ACHN (cell line): ENCODE measurements at places on chromosomes 2 and 18.

GRCh38 chr2:63589148-63589958 lies 590 bp downstream of the MDH1 start:
- no peak for DNase-seq

DNA sequence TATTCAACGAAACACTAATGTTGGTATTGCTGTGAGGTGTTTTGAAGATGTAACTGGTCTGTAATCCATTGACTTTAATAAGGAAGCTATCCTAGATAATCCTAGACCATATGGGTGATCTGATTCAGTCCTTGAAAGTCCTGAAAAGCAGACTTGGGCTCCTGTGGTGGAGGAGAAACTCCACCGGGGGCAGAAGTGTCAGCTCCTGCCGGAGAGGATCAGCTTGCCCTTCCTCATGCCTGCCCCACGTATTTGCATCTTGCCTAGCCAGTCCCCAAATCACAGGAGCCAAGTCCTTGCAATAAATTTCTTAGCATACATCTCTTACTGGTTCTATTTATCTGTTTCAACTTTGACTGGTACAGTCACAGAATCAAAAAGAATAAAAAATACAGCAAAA lies 144.2 kb upstream of the DLGAP1 start:
- no peak for DNase-seq

GRCh38 chr2:195410074-195410671 lies 246.9 kb upstream of the SLC39A10 start:
- DNase-seq: no peak

DNA sequence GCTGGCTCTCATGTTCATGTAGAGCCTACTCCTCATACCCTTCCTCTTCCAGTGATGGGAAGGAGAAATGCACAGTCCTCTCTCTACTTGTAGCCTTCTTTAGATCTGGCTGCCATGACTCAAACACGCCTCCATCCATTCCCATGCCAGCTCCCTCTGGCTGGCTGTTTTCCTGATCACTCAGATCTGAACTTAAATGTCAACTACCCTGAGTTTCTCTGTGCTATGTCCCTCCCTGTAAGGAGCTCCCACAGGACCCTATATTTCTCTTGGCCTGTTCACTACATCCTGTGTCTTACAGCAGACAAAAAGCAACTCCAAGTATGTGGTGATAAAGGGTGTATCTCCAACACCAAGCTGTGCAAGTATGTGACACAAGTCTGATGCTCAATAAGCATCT lies 152.4 kb downstream of the TCF4 start:
- no peak for DNase-seq

DNA sequence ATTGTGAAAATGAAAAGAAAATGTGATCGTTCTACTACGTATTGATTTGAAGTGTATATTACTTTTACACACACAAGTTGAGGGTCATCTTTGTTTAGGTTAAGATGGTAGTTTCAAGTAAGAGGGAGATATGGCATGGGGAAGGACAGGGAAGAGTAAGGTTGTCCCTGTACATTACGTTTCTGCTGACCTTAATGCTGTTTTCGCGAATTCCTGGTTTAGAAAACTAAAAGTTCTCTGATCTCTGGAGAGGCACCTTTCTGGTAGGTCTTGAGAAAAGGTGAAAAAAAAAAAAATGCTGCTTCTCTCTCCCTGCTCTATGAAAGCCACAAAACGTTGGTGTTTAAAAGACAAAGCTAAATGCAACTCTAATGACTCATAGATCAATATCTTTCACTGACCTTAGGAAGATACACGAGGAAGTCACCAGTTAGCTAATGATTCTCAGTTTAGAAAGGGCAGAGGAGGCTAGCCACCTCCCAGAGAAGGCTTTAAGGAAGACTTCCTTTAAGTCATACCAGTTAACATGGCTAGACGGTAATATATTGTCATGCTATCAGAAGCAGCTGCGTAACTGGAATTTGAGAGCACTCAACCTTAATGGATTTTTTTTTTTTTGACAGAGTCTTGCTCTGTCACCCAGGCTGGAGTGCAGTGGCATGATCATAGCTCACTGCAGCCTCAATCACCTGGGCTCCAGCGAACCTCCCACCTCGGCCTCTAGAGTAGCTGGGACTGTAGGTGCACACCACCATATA lies 13.2 kb downstream of the TXNDC2 start:
- peak; percentile 86 for DNase-seq

GRCh38 chr2:72993147-72993932 lies 76.0 kb downstream of the EMX1 start:
- peak; percentile 54 for DNase-seq

DNA sequence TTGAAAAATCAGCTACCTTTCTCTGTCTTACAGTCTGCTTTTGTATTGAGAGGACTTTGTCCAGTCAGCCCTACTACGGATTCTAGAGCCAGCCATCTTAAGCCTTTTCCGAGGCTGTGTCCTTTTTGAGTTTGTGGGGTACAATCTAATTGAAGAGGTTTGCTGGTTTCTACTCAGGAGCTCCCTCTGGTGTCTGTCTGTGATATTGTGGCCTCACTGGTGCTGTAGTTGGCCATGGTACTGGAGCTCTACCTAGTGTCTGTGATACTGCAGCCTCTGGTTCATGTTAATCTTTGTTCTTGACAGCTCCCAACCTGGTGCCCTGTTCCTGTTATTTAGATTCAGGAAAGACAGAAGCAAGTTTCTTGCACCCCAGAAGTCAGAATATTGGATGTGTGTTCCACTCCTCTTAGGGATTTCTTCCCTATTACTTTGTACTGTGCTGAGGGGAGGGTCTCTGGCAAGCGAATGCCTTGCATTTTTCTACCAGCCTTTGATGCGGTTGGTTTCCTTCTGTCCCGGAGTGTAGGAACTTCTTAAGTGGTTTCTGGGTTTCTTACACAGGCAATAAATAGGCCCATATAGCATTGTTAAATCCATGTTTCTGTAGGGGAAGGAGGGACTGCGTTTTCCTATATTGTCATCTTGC lies 78.5 kb downstream of the ACSL3 start:
- DNase-seq: peak; percentile 86

GRCh38 chr2:144595686-144596072 lies 75.8 kb upstream of the ZEB2 start:
- no peak for DNase-seq

GRCh38 chr2:85763132-85763531 lies 9.3 kb downstream of the ATOH8 start:
- DNase-seq: no peak

- DNase-seq: no peak
Measured at GRCh38 chr18:22005191-22005841, 164.1 kb upstream of the GATA6 start.

DNA sequence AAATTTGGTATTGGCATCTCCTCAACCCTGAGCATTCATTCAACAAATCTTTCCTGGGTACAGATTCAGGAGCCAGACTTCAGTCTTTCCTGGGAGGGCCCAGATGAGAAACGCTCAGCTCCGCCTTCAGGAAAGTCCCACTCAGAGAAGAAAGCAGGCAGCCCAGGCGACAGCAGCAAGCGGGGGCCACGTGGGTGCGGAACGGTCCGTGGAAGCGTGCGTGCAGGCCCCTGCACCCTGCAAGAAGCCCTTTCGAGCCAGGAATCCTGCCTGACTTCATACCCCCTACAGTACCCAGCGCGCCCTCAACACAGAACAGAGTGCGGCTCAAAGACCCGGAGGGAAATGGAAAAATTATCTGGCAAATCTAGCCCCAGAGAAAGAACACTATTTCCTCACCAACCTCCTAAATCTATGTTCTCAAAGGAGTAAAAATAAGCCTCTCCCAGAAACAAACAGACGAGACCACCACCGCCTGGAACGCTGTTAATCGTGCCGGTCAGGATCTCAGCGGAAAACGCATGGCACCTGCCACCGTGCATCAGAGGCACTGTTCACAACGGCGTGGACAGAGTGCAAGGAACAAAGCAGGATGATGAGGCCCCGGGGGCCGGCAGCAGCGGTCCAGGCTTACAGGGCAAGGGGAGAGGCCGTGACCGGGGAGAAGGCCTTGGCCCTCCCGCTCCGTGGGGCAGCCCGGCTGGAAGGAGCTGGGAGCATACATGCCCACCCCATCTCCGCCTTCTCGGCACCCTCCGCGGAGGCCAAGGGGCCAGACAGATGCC lies 318.3 kb downstream of the EIPR1 start:
- no peak for DNase-seq
